ENCODE measurements at places on chromosomes 1 and 21. TPM values are rescaled to one million over a fixed set of nuclear protein-coding genes. Genes with fewer than 3 reads are reported as not detected.

CLCA1 gene
- total RNA-seq, result not detected

TSNAX gene
- total RNA-seq, result 38.2 TPM

F3 gene
- total RNA-seq, result 26.9 TPM

PSMB2 gene
- 22.2 TPM for total RNA-seq

SPRR2G gene
- not detected for total RNA-seq

OR10Z1 gene
- total RNA-seq, result not detected

RGS16 gene
- 0.94 TPM for total RNA-seq

CFHR1 gene
- 0.31 TPM for total RNA-seq

SPATA21 gene
- total RNA-seq, result 0.31 TPM

GUCA2B gene
- not detected for total RNA-seq

MYOCOS gene
- not detected for total RNA-seq

FCRL2 gene
- not detected for total RNA-seq

RNF223 gene
- total RNA-seq, result not detected

GNPAT gene
- 65.4 TPM for total RNA-seq

AK2 gene
- 76.4 TPM for total RNA-seq

LRRC39 gene
- total RNA-seq, result 8.8 TPM

Measured in parietal lobe (tissue), 2 donors.